Activated CD4-positive, alpha-beta T cell treated with anti-CD3 and anti-CD28 coated beads, Interleukin-2, amount 10 ng/mL, durations not matched to agents 7 days and 5 days (primary cell): ENCODE measurements at places on chromosomes 4 and X. TPM values are rescaled to one million over a fixed set of nuclear protein-coding genes. Genes with fewer than 3 reads are reported as not detected.

The CXCL3 gene
- total RNA-seq: not detected

The SH2D1A gene
- total RNA-seq: 63.1 TPM

The CLDN34 gene
- total RNA-seq: not detected

The SPANXN4 gene
- total RNA-seq: not detected

The LONRF3 gene
- 0.35 TPM for total RNA-seq

- no peaks in the 10 kb centered on the region for H3K4me1 ChIP-seq
- no peaks in the 10 kb centered on the region for H3K36me3 ChIP-seq
Measured at GRCh38 chrX:10054396-10054795, 87.2 kb downstream of the CLDN34 start.

GRCh38 chr4:182257503-182257902, 14.3 kb downstream of the TENM3 start:
- no peaks in the 10 kb centered on the region for H3K4me1 ChIP-seq
- no peaks in the 10 kb centered on the region for H3K36me3 ChIP-seq
- no peak overlapping the region for H3K4me3 ChIP-seq
- H3K27ac ChIP-seq: no peak overlapping the region
- H3K27me3 ChIP-seq: no peaks in the 10 kb centered on the region

DNA sequence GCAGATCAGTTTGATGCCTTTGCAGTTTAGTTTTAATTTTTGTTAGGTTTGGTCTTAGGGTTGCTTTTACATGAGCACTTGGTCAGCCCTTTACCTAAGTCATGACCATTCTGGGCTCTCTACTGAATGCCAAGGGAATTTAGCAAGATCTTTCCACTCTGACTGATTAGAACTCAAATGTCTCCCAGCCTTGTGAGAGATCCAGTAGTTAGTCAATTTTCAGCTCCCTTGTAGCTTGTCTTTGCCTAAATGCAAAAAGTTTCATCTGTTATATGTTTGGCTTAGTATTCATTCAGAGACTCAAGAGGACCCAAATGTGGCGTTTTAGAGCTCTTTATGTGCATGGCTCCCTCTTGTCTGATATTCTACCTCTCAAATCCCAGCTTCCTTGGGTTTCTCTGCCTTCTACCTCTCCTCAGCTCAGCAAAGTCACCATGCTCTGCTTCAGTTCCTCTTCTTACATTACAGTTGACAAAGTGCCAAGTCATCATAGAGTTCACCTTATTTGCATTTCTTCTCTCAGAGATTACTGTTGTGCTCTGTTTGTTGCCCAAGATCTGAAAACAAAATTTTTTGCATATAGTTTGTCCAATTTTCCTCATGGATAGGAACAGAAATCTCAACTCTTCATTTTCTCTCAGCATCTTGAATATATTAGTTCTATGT, 17.5 kb upstream of the JAKMIP1 start:
- H3K27ac ChIP-seq: no peak overlapping the region
- DNase-seq: no peak
- no peaks in the 10 kb centered on the region for H3K4me1 ChIP-seq
- no peaks in the 10 kb centered on the region for H3K36me3 ChIP-seq

- no peaks in the 10 kb centered on the region for H3K27me3 ChIP-seq
- no peak overlapping the region for H3K4me3 ChIP-seq
- no peak overlapping the region for H3K27ac ChIP-seq
- DNase-seq: no peak
- H3K36me3 ChIP-seq: no peaks in the 10 kb centered on the region
Measured at GRCh38 chr4:182231080-182231479, 12.1 kb upstream of the TENM3 start.

GRCh38 chr4:153074486-153074885, 129.8 kb upstream of the TRIM2 start:
- no peak for DNase-seq
- H3K4me1 ChIP-seq: peaks cover 2% of the 10 kb centered on the region
- H3K36me3 ChIP-seq: no peaks in the 10 kb centered on the region
- H3K27me3 ChIP-seq: peaks cover 23% of the 10 kb centered on the region
- H3K27ac ChIP-seq: no peak overlapping the region
- no peak overlapping the region for H3K4me3 ChIP-seq

- H3K27ac ChIP-seq: no peak overlapping the region
- DNase-seq: peak; percentile 13
- no peaks in the 10 kb centered on the region for H3K36me3 ChIP-seq
- H3K4me3 ChIP-seq: no peak overlapping the region
Measured at GRCh38 chr4:72112514-72113156, 80.8 kb downstream of the NPFFR2 start.

DNA sequence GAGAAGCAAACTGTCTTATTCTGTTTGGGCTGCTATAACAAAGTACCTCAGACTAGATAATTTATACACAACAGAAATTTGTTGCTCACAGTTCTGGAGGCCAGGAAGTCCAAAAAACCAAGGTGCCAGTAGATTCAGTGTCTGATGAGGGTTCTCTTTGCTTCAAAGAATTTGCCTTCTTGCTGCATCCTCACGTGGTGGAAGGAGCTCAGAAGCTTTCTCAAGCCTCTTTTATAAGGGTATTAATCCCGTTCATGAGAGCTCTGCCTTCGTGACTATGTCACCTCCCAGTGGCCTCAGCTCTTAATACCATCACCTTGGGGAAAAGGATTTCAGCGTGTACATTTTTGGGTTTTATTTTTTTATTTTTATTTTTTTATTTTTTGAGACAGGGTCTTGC, 20.1 kb downstream of the CA5B start:
- peak overlapping the region; percentile 84 for H3K27ac ChIP-seq
- H3K27me3 ChIP-seq: no peaks in the 10 kb centered on the region
- H3K36me3 ChIP-seq: peaks cover 10% of the 10 kb centered on the region
- peak; percentile 20 for DNase-seq
- H3K4me1 ChIP-seq: peaks cover 44% of the 10 kb centered on the region
- no peak overlapping the region for H3K4me3 ChIP-seq

GRCh38 chr4:131348263-131348662, 1800.8 kb upstream of the PCDH10 start:
- no peak overlapping the region for H3K27ac ChIP-seq
- no peak overlapping the region for H3K4me3 ChIP-seq
- no peaks in the 10 kb centered on the region for H3K36me3 ChIP-seq
- H3K27me3 ChIP-seq: no peaks in the 10 kb centered on the region
- no peak for DNase-seq

- no peak overlapping the region for H3K27ac ChIP-seq
- no peak overlapping the region for H3K4me3 ChIP-seq
- peaks cover 3% of the 10 kb centered on the region for H3K36me3 ChIP-seq
- no peak for DNase-seq
Measured at GRCh38 chr4:1355378-1355777, 8.4 kb downstream of the UVSSA start.

- no peaks in the 10 kb centered on the region for H3K4me1 ChIP-seq
- peaks cover 2% of the 10 kb centered on the region for H3K27me3 ChIP-seq
- H3K27ac ChIP-seq: no peak overlapping the region
- no peak overlapping the region for H3K4me3 ChIP-seq
- H3K36me3 ChIP-seq: no peaks in the 10 kb centered on the region
- DNase-seq: no peak
Measured at GRCh38 chr4:79759793-79760192, 313.2 kb downstream of the ANTXR2 start.

DNA sequence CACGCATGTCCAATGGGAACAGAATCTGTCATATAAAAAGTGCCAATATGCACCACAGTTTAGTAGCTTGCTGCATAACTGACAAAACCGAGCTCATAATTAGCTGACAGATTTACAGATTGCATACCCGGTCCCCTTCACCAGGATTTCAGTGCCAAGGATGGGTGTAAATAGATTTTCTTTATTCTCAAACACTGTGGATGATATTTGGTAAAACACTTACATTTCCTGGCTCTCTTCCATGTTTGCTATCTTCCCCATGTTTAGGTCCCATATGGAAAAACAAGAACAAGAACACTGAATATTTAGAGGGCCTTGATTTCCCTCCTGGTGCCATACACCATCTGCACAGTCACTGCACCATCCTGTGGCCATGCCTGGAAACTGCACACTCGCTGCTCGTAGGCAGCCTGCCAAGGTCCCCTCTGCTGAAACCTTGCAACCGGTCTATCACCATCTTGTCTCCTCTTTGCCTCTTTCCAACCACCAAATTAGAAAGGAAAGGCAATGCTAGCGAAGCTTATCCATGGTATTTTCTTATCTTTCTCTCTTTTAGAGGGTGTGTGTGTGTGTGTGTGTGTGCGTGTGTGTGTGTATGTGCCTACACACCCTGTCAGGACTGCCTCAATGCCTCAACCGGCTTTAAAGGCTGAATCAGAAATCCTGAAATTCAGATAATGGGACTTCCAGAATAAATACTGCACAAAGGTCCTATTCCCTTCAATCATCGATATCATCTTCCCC, 124.2 kb upstream of the MBNL3 start:
- H3K36me3 ChIP-seq: no peaks in the 10 kb centered on the region
- H3K27ac ChIP-seq: no peak overlapping the region
- no peak overlapping the region for H3K4me3 ChIP-seq
- no peaks in the 10 kb centered on the region for H3K4me1 ChIP-seq

DNA sequence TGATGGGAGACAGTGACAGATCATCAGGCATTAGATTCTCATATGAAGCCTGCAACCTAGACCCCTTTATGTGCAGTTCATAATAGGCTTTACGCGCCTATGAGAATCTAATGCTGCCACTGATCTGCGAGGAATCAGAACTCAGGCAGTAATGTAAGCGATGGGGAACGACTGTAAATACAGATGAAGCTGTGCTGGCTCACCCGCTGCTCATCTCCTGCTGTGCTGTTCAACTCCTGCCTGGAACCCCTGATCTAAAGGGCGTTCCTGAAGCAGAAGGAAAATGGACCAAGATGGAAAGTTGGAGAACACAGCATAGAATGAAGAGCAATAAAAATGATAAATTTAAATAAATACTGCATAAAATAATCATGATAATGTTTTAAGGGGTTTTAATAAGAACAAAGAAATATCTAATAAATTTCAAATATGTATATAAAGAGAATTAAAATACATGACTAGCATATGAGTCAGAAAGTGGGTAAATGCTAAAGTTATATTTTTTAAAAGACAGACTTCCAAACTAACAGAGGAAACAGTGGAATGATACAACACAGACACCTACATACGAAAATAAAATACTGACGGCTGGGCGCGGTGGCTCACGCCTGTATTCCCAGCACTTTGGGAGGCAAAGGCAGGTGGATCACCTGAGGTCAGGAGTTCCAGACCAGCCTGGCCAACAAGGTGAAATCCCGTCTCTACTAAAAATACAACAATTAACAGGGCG, 59.2 kb downstream of the RBM47 start:
- no peak for DNase-seq
- no peak overlapping the region for H3K27ac ChIP-seq
- H3K36me3 ChIP-seq: no peaks in the 10 kb centered on the region
- H3K4me3 ChIP-seq: no peak overlapping the region
- H3K4me1 ChIP-seq: peaks cover 8% of the 10 kb centered on the region
- H3K27me3 ChIP-seq: peaks cover 2% of the 10 kb centered on the region

- H3K27me3 ChIP-seq: peaks cover 12% of the 10 kb centered on the region
- no peak for DNase-seq
- peaks cover 14% of the 10 kb centered on the region for H3K4me1 ChIP-seq
- peak overlapping the region; percentile 81 for H3K4me3 ChIP-seq
Measured at GRCh38 chr4:110514889-110515479, 39.0 kb downstream of the ENPEP start.

- H3K4me3 ChIP-seq: no peak overlapping the region
- no peak overlapping the region for H3K27ac ChIP-seq
- H3K27me3 ChIP-seq: peaks cover 3% of the 10 kb centered on the region
- no peak for DNase-seq
- H3K4me1 ChIP-seq: no peaks in the 10 kb centered on the region
- H3K36me3 ChIP-seq: no peaks in the 10 kb centered on the region
Measured at GRCh38 chr4:183620421-183620820, 38.6 kb downstream of the RWDD4 start.

- H3K27me3 ChIP-seq: no peaks in the 10 kb centered on the region
- H3K4me1 ChIP-seq: no peaks in the 10 kb centered on the region
- no peak overlapping the region for H3K27ac ChIP-seq
- DNase-seq: no peak
Measured at GRCh38 chr4:180179146-180179545, 2064.1 kb upstream of the TENM3 start.

- H3K4me3 ChIP-seq: no peak overlapping the region
- no peak overlapping the region for H3K27ac ChIP-seq
- H3K4me1 ChIP-seq: no peaks in the 10 kb centered on the region
- peaks cover 2% of the 10 kb centered on the region for H3K27me3 ChIP-seq
- no peak for DNase-seq
Measured at GRCh38 chr4:100591161-100591876, 73.5 kb upstream of the EMCN start.
